ENCODE measurements at places on chromosomes 5 and 9. TPM values are rescaled to one million over a fixed set of nuclear protein-coding genes. Genes with fewer than 3 reads are reported as not detected.

The RNF180 gene
- total RNA-seq: not detected

The PRUNE2 gene
- total RNA-seq: 0.31 TPM

The ITK gene
- total RNA-seq: 209 TPM

The DMRT2 gene
- not detected for total RNA-seq

The TAF11L10 gene
- total RNA-seq: not detected

The PCDHA1 gene
- total RNA-seq: not detected

The KLF4 gene
- total RNA-seq: 61.5 TPM

The CATSPER3 gene
- 0.10 TPM for total RNA-seq

The CARTPT gene
- not detected for total RNA-seq

The CCDC171 gene
- 1.3 TPM for total RNA-seq

The FCN2 gene
- not detected for total RNA-seq

The EXOC3 gene
- 31.8 TPM for total RNA-seq

The SSBP2 gene
- total RNA-seq: 35.9 TPM

The GFI1B gene
- 13.6 TPM for total RNA-seq

The CMYA5 gene
- total RNA-seq: 0.21 TPM

The CER1 gene
- not detected for total RNA-seq

The ADAM19 gene
- total RNA-seq: 17.7 TPM

The IGIP gene
- 2.3 TPM for total RNA-seq

The CCDC192 gene
- total RNA-seq: not detected

The SLC25A2 gene
- total RNA-seq: 0.73 TPM

The CDC25C gene
- 1.2 TPM for total RNA-seq

The ADGRD2 gene
- total RNA-seq: 0.10 TPM

The PAX5 gene
- total RNA-seq: 12.6 TPM

The AGXT2 gene
- not detected for total RNA-seq

The ADAMTS19 gene
- total RNA-seq: not detected

The SMIM33 gene
- not detected for total RNA-seq

All from mononuclear cell (primary cell).